NCI-H460 (cell line): ENCODE measurements at places on chromosomes 2 and 18. TPM values are rescaled to one million over a fixed set of nuclear protein-coding genes. Genes with fewer than 3 reads are reported as not detected.

- no peak for DNase-seq
Measured at GRCh38 chr18:9008709-9009635, 93.5 kb upstream of the NDUFV2 start.

DNA sequence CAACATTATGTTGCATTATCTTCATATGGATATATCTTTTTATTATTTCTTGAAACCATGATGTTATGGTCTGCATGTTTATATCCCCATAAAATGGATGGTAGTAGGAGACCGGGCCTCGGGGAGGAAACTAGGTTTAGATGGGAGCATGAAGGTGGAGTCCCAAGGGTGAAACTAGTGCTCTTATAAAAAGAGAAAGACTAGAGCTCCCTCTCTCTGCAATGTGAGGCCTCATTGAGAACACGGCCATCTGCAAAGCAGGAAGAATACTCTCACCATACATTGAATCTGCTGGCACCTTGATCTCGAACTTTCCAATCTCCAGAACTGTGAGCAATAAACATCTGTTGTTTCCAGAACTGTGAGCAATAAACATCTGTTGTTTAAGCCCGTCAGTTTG is 64.0 kb downstream of the NXPH2 start:
- DNase-seq, result peak; percentile 7

GRCh38 chr2:96832754-96833507 is 10.9 kb downstream of the ANKRD23 start:
- DNase-seq, result peak; percentile 77

GRCh38 chr2:200301953-200302858 is 4.3 kb upstream of the SPATS2L start:
- DNase-seq, result no peak

CD8B gene
- total RNA-seq, result not detected in 2 replicates

DSC3 gene
- 1.7 and 2.1 TPM in 2 replicates for total RNA-seq

IL1R1 gene
- total RNA-seq, result 15.6 and 16.3 TPM in 2 replicates
